ENCODE measurements at places on chromosomes 2 and 18. TPM values are rescaled to one million over a fixed set of nuclear protein-coding genes. Genes with fewer than 3 reads are reported as not detected.
A peak's percentile ranks its signal among the peaks of the same experiment; 100 is the strongest.

- DNase-seq, result no peak
Observed at GRCh38 chr2:69452687-69453086, 15.5 kb upstream of the NFU1 start.

- DNase-seq, result no peak
Observed at GRCh38 chr18:46156843-46157242, 52.7 kb downstream of the HAUS1 start.

Gene SCYGR4
- not detected for total RNA-seq

Gene UGT1A5
- 0.10 TPM for total RNA-seq

DNA sequence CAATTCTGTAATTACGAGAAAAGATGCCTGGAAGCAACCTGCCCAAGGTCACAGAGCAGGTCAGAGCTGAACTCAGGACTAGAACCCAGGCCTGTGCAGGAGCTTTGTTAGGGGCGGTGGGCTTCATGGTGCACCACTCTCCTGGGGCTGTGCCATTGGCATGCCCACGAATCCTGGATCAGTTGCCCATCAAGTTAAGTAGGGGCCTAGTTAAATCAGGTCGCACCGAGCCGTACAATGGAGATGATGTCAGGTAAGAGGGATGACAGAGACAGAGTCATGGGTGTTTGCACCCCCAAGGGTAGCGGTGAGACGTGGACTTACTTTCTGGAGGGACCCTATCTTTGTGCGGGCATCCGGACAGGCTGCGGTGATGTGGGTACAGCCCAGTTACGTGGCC lies 172.6 kb upstream of the PXDN start:
- DNase-seq, result no peak

Gene CABYR
- 2.9 TPM for total RNA-seq

DNA sequence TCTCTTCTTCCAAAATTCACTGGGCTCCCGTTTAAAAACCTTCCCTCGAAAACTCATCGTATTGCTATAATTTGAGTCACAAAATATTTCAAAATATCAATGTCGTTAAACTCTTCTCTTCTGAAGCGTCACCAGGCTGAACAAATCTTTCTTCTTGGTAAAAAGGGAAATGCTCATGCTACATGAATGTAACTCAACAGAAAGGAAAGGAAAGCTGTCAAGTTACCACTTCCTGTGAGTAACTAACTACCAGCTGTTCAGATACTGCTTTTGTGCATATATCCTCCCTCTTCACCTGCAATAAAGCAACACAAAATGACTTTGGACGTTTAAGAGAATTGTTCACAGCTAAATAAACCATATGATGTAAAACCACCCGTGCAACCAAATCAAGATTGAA lies 95.4 kb downstream of the DOCK10 start:
- DNase-seq, result no peak

GRCh38 chr2:132632000-132632649 lies 37.9 kb downstream of the LYPD1 start:
- no peak for DNase-seq

Gene KIF5C
- 0.92 TPM for total RNA-seq

DNA sequence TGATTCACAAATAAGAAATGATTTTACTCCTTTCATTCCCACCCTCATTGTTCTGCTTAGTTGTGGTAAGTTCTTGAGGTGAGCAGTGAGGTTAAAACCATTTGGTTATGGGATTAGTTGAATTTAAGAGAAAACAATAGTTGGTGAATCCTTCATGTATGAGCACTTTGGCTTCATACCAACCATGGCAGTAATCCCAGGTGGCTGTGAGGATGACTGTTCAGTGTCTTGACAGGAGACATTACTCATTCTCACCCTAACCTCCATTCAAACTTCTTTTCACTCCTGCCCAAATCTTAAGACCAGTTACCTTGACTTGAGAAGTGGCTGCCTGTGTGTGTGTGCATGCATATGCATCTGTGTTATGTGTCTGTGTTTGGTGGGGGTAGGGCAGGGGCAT lies 143.1 kb downstream of the SETBP1 start:
- DNase-seq, result no peak

- DNase-seq, result peak; percentile 62
Observed at GRCh38 chr2:69789175-69789721, 40.2 kb upstream of the GMCL1 start.

GRCh38 chr2:220182790-220183189 lies 555.4 kb downstream of the SLC4A3 start:
- no peak for DNase-seq

Gene NT5C1B
- total RNA-seq, result not detected

Gene CNDP1
- not detected for total RNA-seq

DNA sequence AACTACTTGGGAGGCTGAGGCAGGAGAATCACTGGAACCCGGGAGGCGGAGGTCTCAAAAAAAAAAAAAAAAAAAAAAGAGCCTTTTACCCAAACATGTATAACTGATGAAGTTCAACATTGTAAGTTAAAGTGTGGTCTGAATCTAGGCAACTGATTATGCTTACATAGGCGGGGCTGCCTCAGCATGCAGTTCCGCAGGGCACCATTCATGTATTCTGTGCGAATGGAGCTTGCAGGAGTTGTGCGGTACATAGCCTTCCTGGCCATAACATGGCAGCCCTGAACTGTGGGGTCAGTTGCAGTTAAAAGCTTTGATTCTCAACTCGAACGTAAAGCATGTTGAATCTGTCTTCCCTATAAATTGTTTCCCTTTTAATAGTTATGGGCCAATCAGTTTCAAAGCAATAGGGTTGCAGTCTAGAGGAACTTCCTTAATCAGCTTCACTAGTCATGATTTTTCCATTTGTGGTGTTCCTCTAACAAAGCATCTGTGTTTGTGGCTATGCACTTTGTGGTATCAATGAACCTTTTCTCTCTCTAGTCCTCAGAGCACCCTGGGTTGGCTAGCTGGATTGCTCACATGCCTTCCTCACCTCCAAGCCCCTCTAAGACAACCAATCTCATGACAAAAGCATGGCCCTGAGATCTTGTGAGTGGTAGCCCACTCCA lies 30.6 kb upstream of the CEP68 start:
- no peak for DNase-seq

DNA sequence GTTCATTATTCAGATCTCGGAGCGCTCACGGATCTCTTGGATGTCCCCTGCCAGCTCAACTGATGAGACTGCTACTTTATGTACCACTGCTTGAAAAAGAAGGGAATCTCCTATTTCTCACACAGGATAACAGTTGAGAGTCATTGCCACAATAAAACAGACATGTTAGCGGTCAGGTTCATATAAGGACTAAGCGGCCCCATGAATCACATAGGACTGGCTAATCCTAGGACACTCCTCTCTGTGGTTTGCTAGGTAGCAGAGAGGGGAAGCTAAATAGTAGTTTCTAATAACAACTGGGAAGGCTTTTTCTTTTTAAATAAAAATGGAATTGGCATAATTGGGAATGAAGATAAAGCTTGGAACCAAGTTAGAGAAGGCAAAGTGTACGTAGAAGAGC lies 15.9 kb upstream of the TGFA start:
- no peak for DNase-seq

GRCh38 chr2:65491381-65491905 lies 59.0 kb upstream of the SPRED2 start:
- no peak for DNase-seq

Gene POTEF
- not detected for total RNA-seq

- DNase-seq, result no peak
Observed at GRCh38 chr2:11174222-11174621, 19.0 kb downstream of the SLC66A3 start.

DNA sequence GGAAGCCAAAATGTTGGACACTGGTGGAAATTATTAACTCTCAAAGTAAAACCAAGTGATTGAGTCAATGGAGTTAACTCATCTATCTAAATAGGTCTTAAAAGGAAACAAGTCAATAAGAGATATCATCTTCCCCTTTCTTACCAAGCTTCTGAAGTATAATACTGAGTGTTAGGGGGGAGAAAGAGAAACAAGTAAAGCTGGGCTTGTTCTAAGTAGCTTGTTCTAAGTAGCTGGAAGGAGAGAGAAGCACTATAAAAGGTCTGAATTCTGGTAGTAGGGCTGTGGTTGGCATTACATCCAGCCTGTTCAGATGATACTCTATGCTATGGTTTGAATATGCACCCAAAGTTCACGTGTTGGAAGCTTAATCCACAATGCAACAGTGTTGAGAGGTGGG lies 26.8 kb downstream of the YES1 start:
- DNase-seq, result no peak

Gene SALL3
- not detected for total RNA-seq

DNA sequence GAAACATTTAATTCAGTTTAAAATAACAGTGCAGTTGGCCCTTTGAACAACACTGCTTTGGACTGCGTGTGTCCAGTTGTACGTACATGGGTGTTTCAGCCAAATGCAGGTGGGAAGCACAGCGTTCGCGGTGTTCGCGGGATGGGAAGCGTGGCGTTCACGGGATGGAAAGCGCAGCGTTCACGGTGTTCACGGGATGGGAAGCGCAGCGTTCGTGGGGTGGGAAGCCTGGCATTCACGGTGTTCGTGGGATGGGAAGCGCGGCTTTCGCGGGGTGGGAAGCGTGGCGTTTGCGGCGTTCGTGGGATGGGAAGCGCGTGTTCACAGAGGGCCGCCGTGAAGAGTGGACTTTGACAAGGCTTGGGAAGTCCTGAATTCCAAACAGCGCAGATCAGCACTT lies 47.6 kb downstream of the CTDP1 start:
- no peak for DNase-seq

GRCh38 chr2:33167622-33168245 lies 221.0 kb downstream of the LTBP1 start:
- DNase-seq, result no peak

DNA sequence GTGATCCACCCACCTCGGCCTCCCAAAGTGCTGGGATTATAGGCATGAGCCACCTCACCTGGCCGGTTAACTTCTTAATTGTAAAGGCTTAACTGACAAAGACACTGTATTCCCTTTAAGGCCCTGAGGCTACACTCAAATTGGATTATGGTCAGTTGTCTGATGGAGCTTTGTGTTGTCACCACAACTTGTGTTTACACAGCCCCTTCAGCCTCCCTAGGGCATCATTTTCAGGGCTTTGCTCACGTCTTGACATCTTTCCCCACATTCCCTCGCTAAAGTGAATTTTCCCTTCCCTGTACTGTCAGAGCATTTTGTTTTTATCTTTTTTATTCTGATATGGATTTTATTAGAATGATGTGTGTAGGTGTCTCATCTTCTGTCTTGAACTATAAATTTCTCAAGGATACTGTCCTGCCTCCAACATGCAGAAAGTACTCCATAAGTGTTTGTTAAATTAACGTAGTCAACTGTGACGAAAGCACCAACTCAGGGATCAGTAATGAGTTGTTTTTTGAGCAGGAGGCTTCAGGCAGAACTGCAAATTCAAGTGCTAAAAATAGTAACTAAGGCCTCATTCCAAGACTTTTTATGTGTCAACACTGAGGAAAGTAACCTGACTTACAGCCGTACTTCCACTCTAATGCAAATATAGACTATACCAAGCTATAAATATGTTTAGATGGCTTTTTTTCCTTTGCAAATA lies 77.1 kb upstream of the NARS1 start:
- peak; percentile 55 for DNase-seq

- no peak for DNase-seq
Observed at GRCh38 chr2:27810455-27810854, 38.9 kb downstream of the MRPL33 start.

GRCh38 chr2:205913668-205914067 lies 172.3 kb downstream of the INO80D start:
- DNase-seq, result no peak

DNA sequence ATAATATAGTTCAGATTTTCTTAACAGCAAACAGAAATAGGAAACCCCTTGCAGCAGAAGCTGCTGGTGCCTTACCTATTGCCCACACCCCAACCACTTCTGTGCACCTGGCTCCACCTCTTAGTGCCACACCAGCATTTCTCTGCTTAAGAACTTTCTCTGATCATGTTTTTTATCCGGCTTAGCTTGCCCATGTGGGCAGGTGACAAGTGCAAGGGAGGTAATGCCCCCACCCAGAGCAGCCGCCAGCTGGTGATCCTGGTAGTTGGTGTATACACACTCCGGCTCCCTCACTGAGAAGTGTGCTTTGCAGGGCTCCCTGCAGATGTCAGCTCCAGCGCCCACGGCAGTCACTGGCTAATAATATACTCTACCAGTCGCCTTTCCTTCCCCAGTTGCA lies 126.3 kb downstream of the ALPK2 start:
- DNase-seq, result no peak

GRCh38 chr2:12732651-12733050 lies 15.9 kb downstream of the TRIB2 start:
- DNase-seq, result peak; percentile 77

DNA sequence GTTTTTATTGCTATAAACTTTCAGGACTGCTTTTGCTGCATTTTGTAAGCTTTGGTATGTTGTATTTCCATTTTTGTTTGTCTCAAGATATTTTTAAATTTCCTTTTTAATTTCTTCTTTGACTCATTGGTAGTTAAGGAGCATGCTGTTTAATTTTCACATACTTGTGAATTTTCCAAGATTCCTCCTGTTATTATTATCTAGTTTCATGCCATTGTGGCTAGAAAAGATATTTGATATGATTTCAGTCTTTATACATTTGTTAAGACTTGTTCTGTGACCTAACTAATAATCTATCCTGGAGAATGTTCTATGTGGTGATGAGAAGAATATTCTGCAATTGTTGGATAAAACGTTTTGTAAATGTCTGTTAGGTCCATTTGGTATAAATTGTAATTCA lies 62.1 kb downstream of the NUP35 start:
- no peak for DNase-seq

DNA sequence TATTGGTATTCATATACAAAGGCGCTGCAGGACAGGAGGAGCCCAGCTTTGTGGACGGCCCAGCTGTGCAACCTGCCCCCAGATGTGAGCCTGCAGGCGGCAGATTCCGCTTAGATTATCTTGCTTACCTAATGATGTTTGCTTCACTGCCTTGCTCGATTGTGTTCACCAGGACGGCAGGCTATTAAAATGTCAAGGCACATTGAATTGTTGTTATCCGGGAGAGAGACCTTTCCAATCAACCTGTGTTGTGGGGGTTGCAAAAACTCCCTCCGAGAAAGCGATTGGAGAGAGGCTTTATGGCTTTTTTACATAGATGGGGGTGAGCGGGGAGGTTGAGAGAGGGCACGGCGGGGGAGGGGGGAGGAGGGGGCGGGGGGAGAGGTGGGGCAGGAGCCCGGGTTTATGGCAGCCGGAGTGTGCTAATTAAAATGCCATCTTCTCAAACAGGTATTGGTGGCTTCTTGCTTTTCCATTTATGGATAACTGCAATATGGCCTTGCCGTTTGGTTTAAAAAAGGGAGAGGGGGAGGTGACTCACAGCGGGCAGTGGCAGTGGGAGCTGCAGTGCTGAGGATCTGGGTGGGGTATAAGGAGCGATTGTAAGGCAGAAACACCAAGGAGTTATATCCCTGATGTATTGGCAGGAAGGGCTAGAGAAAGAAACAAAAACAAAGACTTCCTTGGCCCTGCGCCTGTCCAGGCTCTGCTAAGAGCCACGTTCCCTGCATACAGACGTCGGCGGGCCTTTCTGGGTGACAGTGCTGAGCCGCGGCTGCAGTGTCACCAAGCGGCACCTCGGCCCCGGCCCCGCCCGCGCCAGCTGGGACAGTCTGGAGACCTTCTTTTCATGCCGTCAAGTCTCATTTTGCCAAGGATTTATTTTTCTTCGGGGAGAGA lies 97.2 kb downstream of the INSIG2 start:
- DNase-seq, result peak; percentile 73

Gene GLI2
- total RNA-seq, result 17.2 TPM

- no peak for DNase-seq
Observed at GRCh38 chr2:11133238-11133935, 21.9 kb upstream of the SLC66A3 start.

Gene GNAL
- total RNA-seq, result 5.7 TPM

Gene SLC9A2
- total RNA-seq, result 0.58 TPM

Gene TCF23
- 0.50 TPM for total RNA-seq

Data from left lung (tissue), 14 donors.